ENCODE measurements at places on chromosomes 13 and 19. TPM values are rescaled to one million over a fixed set of nuclear protein-coding genes. Genes with fewer than 3 reads are reported as not detected.

Gene TMEM205
- polyA plus RNA-seq, result 77.0 TPM

Gene KIR3DL1
- not detected for polyA plus RNA-seq

Gene VSTM2B
- polyA plus RNA-seq, result not detected

Gene DUS3L
- polyA plus RNA-seq, result 20.2 TPM

Gene ACP5
- polyA plus RNA-seq, result 3.5 TPM

Gene ERICH4
- 1.1 TPM for polyA plus RNA-seq

Gene C19orf85
- not detected for polyA plus RNA-seq

Gene PGLYRP2
- not detected for polyA plus RNA-seq

Gene THAP8
- 7.2 TPM for polyA plus RNA-seq

Gene RAB3D
- polyA plus RNA-seq, result 19.2 TPM

Gene ZNF99
- polyA plus RNA-seq, result 0.72 TPM

Gene DACT3
- polyA plus RNA-seq, result 46.5 TPM

Gene ZNF681
- polyA plus RNA-seq, result 5.4 TPM

Gene LRG1
- polyA plus RNA-seq, result 0.93 TPM

Gene C1QTNF9B
- polyA plus RNA-seq, result 0.65 TPM

Gene GRIN2D
- 0.32 TPM for polyA plus RNA-seq

Gene COX7A1
- polyA plus RNA-seq, result 29.4 TPM

Gene SHC2
- 17.6 TPM for polyA plus RNA-seq

Gene SHD
- not detected for polyA plus RNA-seq

Gene ZNF221
- polyA plus RNA-seq, result 9.3 TPM

Gene MEF2B
- polyA plus RNA-seq, result 2.7 TPM

Gene KIR2DL4
- polyA plus RNA-seq, result not detected

Gene DHDH
- 0.86 TPM for polyA plus RNA-seq

Gene ONECUT3
- polyA plus RNA-seq, result 0.08 TPM

Gene SLC46A3
- polyA plus RNA-seq, result 1.7 TPM

Gene CBY2
- not detected for polyA plus RNA-seq

Gene ZSCAN4
- 0.23 TPM for polyA plus RNA-seq

Gene PPM1N
- polyA plus RNA-seq, result 0.18 TPM

Gene ZNF83
- polyA plus RNA-seq, result 69.3 TPM

Gene SIGLEC8
- not detected for polyA plus RNA-seq

Gene EEF1AKMT1
- 12.4 TPM for polyA plus RNA-seq

Gene CDX2
- not detected for polyA plus RNA-seq

Gene SSC5D
- 8.3 TPM for polyA plus RNA-seq

Gene BRSK1
- 11.7 TPM for polyA plus RNA-seq

Gene ERCC1
- 90.5 TPM for polyA plus RNA-seq

Gene SCEL
- polyA plus RNA-seq, result 0.27 TPM

Gene GNG7
- polyA plus RNA-seq, result 4.7 TPM

Gene ZSCAN5A
- 14.5 TPM for polyA plus RNA-seq

Gene OR7D2
- polyA plus RNA-seq, result 0.14 TPM

Gene KLHL1
- not detected for polyA plus RNA-seq

Gene TMEM59L
- polyA plus RNA-seq, result 31.8 TPM

Gene OR7A5
- polyA plus RNA-seq, result not detected

Gene FOXA3
- 1.3 TPM for polyA plus RNA-seq

Gene FGF22
- 0.39 TPM for polyA plus RNA-seq

Gene HNRNPM
- polyA plus RNA-seq, result 289 TPM

Gene ZNF8
- polyA plus RNA-seq, result 10.0 TPM

Gene CCDC8
- polyA plus RNA-seq, result 56.7 TPM

Gene FARP1
- polyA plus RNA-seq, result 115 TPM

Gene NCAN
- 0.03 TPM for polyA plus RNA-seq

Gene SELENOV
- 0.21 TPM for polyA plus RNA-seq

Gene KCNN1
- polyA plus RNA-seq, result 1.9 TPM

Gene LENG1
- 6.6 TPM for polyA plus RNA-seq

Gene SLITRK6
- 44.2 TPM for polyA plus RNA-seq

All from left lung (tissue), 14 donors.